Breast epithelium (tissue), 4 donors: ENCODE measurements at places on chromosomes 4 and X.

DNA sequence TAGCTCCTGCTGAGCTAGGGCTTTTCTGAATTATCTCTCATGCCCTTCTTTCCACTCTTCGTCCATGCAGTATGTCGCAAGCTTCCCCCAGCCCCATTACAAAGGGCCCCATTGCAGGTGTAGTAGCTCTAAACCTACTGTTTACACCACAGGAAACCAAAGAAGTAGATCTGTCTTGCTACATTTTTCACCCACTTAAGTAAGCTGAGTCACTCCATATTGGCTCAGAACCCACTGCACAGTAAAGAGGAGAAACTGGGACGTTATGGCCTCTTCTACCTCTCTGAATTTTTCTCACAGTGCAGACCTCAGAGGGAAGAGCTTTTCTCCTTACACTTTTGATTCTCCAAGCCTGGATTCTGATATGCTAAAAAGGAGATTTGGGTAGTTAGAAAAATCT is 200.2 kb downstream of the SMARCA1 start:
- H3K27me3 ChIP-seq: no peaks in the 10 kb centered on the region
- no peak for DNase-seq
- no peaks in the 10 kb centered on the region for H3K4me1 ChIP-seq
- no peak overlapping the region for H3K4me3 ChIP-seq
- no peak overlapping the region for H3K27ac ChIP-seq

- H3K4me1 ChIP-seq: no peaks in the 10 kb centered on the region
- no peak overlapping the region for H3K27ac ChIP-seq
- H3K27me3 ChIP-seq: peaks cover 20% of the 10 kb centered on the region
- no peak overlapping the region for H3K4me3 ChIP-seq
- no peak for DNase-seq
- H3K36me3 ChIP-seq: no peaks in the 10 kb centered on the region
These were observed 56.6 kb upstream of the TEX13A start for GRCh38 chrX:105277132-105277531.

GRCh38 chr4:68883870-68884269 is 67.7 kb downstream of the UGT2A3 start:
- H3K27ac ChIP-seq: no peak overlapping the region
- DNase-seq: no peak
- no peaks in the 10 kb centered on the region for H3K36me3 ChIP-seq
- H3K4me3 ChIP-seq: no peak overlapping the region
- no peaks in the 10 kb centered on the region for H3K27me3 ChIP-seq

- no peak for DNase-seq
- no peaks in the 10 kb centered on the region for H3K4me1 ChIP-seq
- H3K27ac ChIP-seq: no peak overlapping the region
- H3K27me3 ChIP-seq: no peaks in the 10 kb centered on the region
These were observed 247.4 kb downstream of the FMR1NB start for GRCh38 chrX:148228521-148228920.

DNA sequence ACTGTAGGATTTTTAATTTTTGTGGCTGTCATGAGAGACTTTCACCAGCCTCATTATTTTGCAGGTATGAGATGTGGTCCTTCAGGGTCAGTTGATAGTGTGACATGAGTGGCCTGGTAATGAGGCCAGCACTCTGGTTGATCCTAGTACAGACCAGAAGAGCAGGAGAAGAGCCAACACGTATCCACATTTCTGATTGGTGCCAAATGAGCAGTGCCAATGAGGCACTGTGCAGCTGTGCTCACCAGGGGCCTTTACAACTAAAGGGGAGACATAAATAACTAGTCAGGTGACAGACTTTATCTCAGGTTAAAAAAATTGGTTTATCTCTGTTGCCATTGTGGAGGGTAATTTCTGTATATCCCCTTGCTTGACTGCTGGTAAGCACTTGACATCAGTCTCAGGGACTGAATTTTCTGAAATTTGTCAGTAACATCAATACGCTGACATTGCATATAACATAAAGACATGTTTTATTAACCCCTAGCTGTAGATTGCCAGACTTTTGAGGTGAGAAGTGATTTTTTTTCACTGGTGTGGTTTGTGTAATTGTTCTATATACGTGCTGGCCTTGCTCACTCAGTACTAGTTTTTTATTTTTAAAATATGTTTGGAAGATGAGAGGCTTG is 101.2 kb downstream of the AFF1 start:
- H3K4me1 ChIP-seq: peaks cover 18% of the 10 kb centered on the region
- no peaks in the 10 kb centered on the region for H3K27me3 ChIP-seq
- DNase-seq: no peak
- H3K27ac ChIP-seq: no peak overlapping the region
- H3K4me3 ChIP-seq: no peak overlapping the region
- H3K36me3 ChIP-seq: no peaks in the 10 kb centered on the region

GRCh38 chrX:97898798-97899197 is 1015.1 kb downstream of the RPA4 start:
- H3K4me1 ChIP-seq: no peaks in the 10 kb centered on the region
- no peak overlapping the region for H3K4me3 ChIP-seq
- no peaks in the 10 kb centered on the region for H3K36me3 ChIP-seq
- peaks cover 13% of the 10 kb centered on the region for H3K27me3 ChIP-seq
- DNase-seq: no peak

- no peaks in the 10 kb centered on the region for H3K27me3 ChIP-seq
- no peaks in the 10 kb centered on the region for H3K36me3 ChIP-seq
- H3K27ac ChIP-seq: peak overlapping the region; percentile 91
- DNase-seq: no peak
- H3K4me1 ChIP-seq: peaks cover 21% of the 10 kb centered on the region
These were observed 7.5 kb downstream of the WDR1 start for GRCh38 chr4:10108818-10109783.

DNA sequence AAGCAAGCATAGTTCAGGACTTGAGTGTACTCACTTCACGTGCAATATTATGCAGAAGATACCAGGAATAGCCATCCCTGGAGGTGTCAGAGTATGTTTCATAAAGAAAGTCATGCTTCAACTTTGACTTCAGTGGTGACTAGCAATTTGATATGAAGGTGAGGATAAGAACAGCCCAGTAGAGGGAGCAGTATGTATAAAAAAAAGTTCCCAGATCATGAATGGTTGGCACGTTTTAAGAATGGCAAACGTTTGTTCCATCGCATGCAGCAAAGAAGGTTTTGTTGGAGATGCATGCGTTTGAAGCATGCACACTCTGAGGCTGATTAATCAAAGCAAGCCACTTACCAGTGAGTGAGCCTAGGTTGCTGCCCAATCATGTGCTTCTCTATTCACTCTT is 33.5 kb upstream of the SLITRK4 start:
- no peak overlapping the region for H3K27ac ChIP-seq
- no peaks in the 10 kb centered on the region for H3K36me3 ChIP-seq
- H3K4me1 ChIP-seq: no peaks in the 10 kb centered on the region
- H3K27me3 ChIP-seq: peaks cover 13% of the 10 kb centered on the region
- no peak overlapping the region for H3K4me3 ChIP-seq

DNA sequence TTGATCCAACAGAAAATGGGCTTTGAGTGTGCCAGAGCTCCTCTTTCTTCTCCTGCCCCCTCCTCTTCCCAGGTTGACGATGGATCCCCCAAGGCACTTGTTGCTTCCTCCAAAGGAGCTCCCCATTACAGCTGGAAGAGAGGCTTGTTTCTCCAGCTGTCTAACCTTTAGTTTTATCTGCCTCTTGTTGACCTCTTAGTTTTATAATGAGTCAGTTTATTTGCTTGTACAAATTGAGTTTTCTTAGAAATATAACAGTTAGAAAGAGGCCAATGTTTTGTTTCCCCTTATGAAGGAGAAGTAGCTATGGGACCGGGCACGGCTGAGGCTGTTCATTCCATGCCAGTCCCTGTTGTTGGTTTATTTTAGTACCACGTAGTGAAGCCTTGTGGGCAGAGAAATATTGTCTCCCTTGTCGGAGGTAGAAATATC is 158.2 kb downstream of the SPRY1 start:
- no peaks in the 10 kb centered on the region for H3K27me3 ChIP-seq
- DNase-seq: no peak
- H3K4me3 ChIP-seq: peak overlapping the region; percentile 26

GRCh38 chr4:44237643-44238042 is 211.0 kb downstream of the KCTD8 start:
- H3K36me3 ChIP-seq: no peaks in the 10 kb centered on the region
- no peaks in the 10 kb centered on the region for H3K27me3 ChIP-seq
- H3K4me3 ChIP-seq: no peak overlapping the region
- H3K27ac ChIP-seq: no peak overlapping the region
- no peaks in the 10 kb centered on the region for H3K4me1 ChIP-seq

- H3K4me1 ChIP-seq: no peaks in the 10 kb centered on the region
- no peaks in the 10 kb centered on the region for H3K27me3 ChIP-seq
- H3K27ac ChIP-seq: no peak overlapping the region
- no peak overlapping the region for H3K4me3 ChIP-seq
These were observed 17.8 kb downstream of the EGF start for GRCh38 chr4:109930464-109930863.

DNA sequence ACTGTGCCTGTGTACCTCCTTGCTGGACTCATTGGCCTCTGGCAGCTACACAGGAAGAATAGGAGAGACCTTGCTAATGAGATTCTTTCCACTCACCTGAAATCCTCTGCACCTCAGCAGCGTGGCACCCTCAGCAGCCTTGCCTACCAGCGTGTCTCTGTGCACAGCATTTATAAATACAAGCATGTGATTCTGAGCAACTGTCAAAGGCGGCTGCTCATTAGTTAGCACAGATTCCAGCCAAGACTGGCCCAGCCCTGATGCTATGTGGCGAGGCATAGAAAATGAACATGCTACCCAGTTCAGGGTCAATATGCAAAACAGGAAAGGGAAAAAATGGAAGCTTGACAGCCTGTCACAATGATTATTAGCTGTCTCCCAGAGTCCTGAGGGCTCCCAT is 298.0 kb downstream of the C4orf33 start:
- H3K27ac ChIP-seq: no peak overlapping the region
- no peaks in the 10 kb centered on the region for H3K36me3 ChIP-seq
- H3K4me3 ChIP-seq: no peak overlapping the region
- H3K4me1 ChIP-seq: no peaks in the 10 kb centered on the region

DNA sequence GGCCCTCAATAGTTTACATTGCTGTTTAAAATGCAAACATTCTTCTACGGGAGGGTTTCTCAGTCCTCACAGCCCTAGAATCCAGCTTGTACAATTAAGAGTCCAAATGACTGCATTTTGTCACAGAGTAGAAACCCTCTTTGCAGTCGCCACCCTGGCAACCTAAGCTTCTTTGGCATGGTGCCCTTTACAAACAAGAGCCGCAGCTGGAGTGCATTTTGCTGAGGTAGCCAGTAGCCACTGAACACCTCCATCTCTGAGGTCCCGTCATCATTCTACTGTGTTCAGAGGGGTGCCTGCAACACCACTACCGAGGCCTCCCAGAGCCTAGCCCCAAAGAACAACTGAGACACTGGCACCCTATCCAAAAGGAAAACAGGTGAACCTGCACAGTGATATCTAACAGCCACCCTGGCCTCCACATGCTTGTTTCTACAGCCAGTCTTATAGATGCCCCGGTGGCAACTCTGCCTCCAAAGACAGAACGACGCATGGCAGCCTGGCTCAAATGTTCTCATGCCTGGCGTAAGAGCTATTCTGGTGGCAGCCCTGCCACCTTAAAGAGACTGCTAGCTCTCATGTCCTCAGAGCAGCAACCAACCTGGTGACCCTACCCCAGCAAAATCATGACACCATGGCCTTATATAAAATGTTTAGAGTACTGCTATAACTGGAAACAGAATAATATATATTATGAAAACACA is 801.9 kb downstream of the TECRL start:
- H3K27ac ChIP-seq: no peak overlapping the region
- H3K4me1 ChIP-seq: no peaks in the 10 kb centered on the region
- no peak for DNase-seq
- H3K36me3 ChIP-seq: peaks cover 4% of the 10 kb centered on the region

- no peak overlapping the region for H3K27ac ChIP-seq
- no peaks in the 10 kb centered on the region for H3K4me1 ChIP-seq
- no peak overlapping the region for H3K4me3 ChIP-seq
- H3K36me3 ChIP-seq: no peaks in the 10 kb centered on the region
- DNase-seq: no peak
These were observed 34.1 kb upstream of the TNIP3 start for GRCh38 chr4:121198251-121198650.

DNA sequence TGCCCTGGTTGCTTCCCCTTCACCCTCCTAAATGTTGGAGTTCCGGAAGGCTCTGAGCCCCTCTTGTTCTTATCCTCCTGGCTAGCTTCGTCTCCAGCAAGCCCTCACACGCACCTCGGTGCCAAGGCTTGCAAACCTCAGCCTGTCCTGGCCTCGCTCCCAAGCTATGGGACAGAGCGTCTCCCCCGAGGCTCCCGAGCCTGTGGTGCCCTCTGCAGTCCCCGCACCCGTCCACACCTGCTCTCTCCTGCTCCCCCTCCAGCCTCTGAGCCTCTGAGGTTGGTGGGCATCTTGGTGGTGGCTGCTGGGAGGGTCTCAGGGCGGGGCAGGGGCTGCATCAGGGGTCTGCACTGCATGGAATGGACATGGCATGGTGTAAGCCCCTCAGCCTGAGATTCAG is 63.2 kb downstream of the TRMT44 start:
- H3K27me3 ChIP-seq: no peaks in the 10 kb centered on the region
- H3K36me3 ChIP-seq: no peaks in the 10 kb centered on the region
- peak overlapping the region; percentile 96 for H3K27ac ChIP-seq
- H3K4me3 ChIP-seq: peak overlapping the region; percentile 53

- no peaks in the 10 kb centered on the region for H3K27me3 ChIP-seq
- H3K4me1 ChIP-seq: no peaks in the 10 kb centered on the region
- no peaks in the 10 kb centered on the region for H3K36me3 ChIP-seq
- no peak for DNase-seq
These were observed 175.8 kb upstream of the NPY2R start for GRCh38 chr4:155032521-155033229.

DNA sequence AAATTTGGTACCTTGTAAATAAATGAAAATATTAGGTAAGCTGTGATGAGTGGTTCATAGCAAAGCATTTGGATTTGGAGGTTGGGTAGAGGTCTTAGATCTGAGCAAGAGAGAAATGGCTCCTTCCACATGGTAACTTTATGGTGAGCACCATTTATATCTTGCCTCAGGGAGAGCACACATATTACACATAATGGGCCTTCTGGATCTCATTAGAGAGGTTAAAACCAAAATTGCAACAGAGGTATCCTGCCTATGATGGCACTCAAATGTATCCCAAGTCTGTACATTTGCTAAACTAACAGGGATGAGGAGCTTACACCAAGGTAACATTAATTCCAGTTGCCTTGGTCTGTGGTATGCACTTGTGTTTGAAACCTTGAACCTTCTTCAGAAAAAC is 87.1 kb upstream of the PUDP start:
- H3K27ac ChIP-seq: no peak overlapping the region
- no peaks in the 10 kb centered on the region for H3K27me3 ChIP-seq
- H3K4me1 ChIP-seq: no peaks in the 10 kb centered on the region
- no peak for DNase-seq
- H3K36me3 ChIP-seq: no peaks in the 10 kb centered on the region
- H3K4me3 ChIP-seq: no peak overlapping the region
